Amniotic epithelial cell (primary cell): ENCODE measurements at places on chromosomes 6 and 20.
A peak's percentile ranks its signal among the peaks of the same experiment; 100 is the strongest.

DNA sequence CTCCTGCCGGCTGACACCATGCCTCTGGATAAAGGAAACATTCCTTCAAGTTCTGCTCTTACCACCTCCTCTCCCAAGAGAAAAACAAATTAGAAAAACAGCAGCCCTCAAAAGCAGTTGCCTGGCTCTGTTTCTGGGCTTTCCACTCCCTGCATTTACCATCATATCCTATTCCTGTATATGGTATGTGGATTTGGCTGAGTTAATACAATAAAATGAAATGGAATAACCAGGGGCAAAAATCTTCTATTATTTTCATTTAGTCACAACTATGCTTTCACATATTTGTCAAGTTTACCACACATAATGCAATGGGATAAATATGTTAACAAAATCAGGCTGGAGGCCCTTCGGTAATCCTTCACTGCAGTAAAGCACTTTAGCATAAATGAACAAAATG is 34.3 kb downstream of the COL12A1 start:
- no peak for DNase-seq

- DNase-seq = peak; percentile 36
Observed at GRCh38 chr6:127496471-127496870, 22.7 kb downstream of the MTCL3 start.

- DNase-seq = no peak
Observed at GRCh38 chr6:7198833-7199800, 91.4 kb downstream of the RREB1 start.

DNA sequence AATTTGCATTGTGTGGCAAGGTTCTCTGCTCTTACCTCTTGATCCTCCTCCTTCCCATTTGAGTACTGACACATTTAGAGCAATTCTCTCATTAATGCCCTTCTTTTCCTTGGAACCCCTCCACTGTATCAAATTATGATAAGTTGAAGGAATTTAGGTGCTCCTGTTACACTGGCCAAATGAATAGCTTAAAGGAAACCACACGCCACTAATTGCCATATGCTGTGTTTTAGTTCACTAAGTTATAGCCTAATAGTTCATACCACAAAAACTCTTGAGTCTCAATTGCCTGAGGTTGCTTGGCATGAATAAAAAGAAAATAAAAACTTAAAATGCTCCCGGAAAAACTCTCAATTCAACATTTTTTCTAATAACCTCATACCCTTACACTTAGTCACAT is 1239.3 kb downstream of the EPHA7 start:
- no peak for DNase-seq

- no peak for DNase-seq
Observed at GRCh38 chr6:111813677-111814310, 59.5 kb downstream of the FYN start.
